ENCODE measurements at places on chromosomes 11 and 22.

DNA sequence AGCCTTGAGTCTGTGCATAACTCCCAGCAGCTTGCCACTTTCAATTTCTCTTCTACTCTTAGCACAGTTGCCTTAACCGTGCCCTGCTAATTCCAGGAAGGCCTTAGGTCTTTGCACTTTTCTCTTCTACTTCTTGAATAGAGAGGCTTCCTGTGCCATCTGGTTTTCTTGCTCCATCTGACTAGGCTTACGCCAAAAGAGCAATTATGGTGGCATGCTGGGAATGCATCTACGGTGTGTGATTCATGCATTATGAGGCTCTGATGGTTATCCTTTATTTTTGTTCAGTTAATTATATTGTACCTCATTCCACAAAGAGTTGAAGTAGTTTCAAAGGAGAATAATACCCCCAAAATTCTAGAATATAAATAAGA lies 29.4 kb downstream of the SIK2 start:
- DNase-seq = peak; percentile 32

DNA sequence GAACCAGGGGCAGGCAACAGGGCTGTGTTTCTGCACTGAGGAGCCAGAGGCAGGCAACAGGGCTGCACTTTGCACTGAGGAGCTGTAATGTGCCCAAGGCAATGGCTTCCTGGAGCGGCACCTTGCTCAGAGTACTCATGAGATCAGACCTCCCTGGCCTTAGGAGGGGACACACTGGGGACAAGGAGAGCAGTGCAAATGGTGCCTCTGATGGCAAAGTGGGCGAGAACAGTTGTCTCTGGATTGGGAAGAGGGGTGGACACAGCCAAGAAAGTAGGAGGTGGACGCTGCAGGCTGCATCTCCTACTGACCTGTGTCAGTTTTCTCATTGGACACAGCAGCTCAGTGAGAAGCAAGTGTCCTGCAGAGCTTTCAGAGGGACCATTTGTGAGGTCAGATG lies 1443.3 kb downstream of the TBC1D22A start:
- no peak for DNase-seq

- DNase-seq = peak; percentile 54
Measured at GRCh38 chr11:121112498-121113455, 11.7 kb downstream of the TECTA start.

DNA sequence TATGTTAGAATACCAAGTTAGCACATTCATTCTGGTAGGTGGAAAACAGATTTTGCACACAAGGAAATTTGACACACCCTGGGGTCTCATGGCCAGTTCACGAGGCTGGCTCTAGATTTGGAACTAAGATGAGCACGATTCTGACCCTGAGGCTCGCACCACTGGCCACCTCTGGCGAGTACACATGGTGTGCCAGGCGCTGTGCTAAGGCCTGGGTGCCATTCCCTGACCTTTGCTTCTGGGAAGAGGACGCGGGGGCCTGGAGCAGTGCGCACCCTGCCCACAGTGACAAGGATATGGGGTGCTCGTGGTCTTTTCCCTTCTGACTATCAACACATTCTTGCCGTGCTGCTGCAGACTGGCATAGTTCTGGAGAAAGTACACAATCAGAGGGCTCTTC lies 29.5 kb upstream of the DMC1 start:
- no peak for DNase-seq

- DNase-seq = no peak
Measured at GRCh38 chr22:27131346-27131745, 474.0 kb downstream of the MIAT start.

DNA sequence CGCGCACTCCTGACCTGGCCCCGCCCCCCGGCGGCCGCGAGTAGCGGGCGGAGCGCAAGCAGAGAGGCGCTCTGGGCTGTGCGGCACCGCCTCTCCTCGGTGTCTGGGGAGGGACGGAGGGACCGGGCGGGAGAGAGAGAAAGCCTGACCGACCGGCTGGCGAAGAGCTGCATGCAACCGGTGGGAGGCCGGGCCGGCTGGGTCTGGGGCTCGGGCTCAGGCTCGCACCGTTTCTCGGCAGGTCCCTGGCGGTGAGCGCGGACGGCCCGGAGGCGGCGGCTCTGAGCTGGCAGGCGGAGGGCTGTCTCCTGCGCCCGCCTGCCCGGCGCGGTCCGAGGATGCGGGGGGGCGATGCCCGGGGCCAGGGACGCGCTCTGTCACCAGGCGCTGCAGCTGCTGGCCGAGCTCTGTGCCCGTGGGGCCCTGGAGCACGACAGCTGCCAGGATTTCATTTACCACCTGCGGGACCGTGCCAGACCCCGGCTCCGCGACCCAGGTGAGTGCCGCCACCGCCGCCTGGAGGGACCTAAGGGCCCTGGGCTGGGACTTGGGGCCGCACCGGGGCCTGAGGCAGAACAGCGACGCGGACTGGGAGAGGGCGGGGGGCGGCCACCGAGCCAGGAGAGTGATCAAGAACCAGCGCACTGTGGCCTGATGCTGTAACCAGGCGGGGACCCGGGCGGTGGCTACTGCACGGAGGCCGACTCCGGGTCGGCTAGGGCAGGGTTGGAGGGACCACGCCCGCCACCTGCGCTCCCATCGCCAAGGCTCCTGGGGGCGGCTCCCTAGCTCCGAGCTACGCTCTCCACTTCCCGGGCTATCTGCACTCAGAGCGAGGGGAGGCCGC lies at the start of gene SYT9:
Gene SYT9, plus strand, starts transcription at position 69 of the 847 bp plus-strand sequence. Its CDS starts 283 bp downstream, at position 352.
- DNase-seq = peak; percentile 74

DNA sequence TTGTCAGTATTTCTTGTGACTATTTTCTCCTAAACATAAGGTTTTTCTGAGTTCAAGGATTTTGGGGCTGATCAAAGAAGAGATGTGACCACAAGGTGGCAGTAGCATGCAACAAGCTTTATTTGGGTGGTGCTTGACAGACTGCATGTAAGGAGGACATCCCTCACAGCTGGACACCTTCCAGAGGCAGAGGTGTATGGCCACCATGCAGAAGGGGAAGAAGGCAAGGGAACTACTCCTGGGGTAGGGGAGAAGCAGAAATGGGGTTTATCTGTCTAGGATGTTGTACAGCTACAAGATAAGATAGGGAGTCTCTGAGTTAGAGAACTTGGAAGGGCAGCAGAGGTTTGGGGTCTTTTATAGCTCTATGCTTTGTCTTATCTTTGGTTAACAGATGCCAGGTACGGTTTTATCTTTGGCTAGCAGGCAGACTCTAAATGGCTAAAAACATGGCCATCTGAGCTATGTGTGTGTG lies 5.1 kb upstream of the BIRC2 start:
- DNase-seq = peak; percentile 83

GRCh38 chr11:38784164-38784563 lies 2186.1 kb upstream of the RAG2 start:
- DNase-seq = no peak

DNA sequence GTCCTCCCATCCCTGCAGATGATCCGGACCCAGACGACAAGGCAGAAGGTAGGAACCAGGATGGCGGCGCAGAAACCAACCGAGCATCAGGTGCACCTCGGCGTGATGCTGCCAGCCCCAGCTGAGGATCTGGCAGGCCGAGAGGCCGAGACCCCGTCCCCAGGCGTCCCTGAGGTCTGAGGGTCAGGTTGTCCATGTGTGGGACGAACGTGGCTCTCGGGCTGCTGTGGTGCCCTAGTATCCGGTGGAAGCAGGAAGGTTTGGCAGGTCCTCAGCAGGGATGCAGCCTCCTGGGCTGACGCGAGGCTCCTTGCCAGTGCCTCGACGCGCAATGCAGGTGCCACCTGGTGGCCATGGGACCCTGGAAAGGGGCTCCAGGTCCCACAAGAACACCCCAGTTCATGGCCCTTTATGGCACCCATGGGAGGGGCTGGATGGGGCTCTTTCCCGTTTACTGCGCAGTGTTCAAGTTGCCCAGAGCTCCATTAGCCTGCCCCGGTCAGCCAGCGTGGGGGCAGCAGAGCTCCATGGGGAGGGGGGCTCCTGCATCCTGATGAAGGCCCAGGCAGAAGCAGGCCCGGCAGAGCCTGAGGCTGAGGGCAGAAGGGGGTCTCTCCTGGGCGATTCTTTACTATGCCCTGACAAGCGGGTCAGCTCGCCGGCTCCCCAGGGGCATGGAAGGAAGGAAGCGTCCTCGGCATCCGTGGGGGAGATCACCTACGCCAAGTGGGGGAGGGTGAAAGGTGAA lies 129.9 kb downstream of the CTTN start:
- DNase-seq = no peak

DNA sequence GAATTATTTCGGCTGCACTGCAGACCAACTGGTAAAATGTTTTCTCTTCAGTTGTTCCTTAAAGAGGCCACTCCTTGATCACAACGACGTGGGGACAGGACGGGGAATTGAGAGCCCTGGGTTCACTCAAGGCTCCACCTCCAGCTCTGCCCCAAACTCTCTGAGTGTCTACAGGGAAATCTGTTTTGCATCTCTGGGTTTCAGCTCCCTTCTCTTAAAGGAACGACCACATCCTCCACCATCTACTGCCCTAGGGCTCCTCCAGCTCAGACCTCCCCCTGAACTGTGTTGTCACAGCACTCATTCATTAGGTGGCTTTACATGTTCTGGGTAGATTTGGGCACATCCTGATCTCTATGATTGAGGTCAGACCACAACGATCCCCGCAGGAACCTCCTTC lies 5.1 kb upstream of the PPFIA1 start:
- no peak for DNase-seq
